Thyroid gland (tissue), 4 donors: ENCODE measurements at places on chromosomes 6 and 20. TPM values are rescaled to one million over a fixed set of nuclear protein-coding genes. Genes with fewer than 3 reads are reported as not detected.

The CST4 gene
- not detected for total RNA-seq

The HTR1E gene
- 0.33 TPM for total RNA-seq

The SOD2 gene
- 601 TPM for total RNA-seq

The NKAPL gene
- total RNA-seq: 0.67 TPM

The OLIG3 gene
- total RNA-seq: not detected

DNA sequence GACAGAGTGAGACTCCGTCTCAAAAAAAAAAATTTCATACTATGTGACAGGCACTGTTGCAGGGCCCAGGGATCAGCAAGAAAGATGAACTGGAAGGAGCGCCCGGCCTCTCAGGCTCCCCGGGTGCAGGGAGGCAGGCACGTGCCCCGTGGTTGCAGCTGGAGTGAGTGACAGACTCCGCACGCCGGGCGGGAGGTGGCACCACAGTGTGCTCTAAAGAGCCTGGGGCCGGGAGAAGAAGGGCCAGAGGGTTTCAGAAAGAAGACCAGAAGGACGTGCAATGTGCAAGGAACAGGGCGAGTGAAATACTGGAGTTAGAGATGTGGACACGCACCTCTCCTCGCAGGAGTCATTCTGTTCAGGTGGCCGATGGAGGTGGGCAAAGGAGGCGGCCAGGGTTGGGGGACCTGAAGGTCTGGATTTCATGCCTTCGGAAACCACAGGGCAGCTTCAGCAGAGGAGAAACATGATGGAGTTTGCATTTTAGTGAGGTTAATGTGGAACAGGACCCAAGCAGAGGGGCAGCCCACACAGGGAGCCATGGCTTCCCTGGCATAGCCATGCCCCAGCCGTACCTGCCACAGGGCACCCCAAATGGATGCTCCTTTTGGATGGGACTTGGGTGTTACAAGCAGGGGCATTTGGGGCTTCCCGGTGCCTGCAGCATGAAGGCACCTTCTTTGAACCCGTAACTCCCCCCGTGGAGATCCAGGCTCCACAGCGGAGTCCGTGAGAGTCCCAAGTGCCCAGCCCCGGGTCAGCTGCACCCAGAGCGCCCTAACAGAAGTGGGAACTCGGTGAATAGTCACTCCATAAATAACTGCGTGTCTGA is 226.2 kb downstream of the ERMARD start:
- H3K36me3 ChIP-seq: no peaks in the 10 kb centered on the region
- DNase-seq: no peak
- H3K27ac ChIP-seq: no peak overlapping the region
- peaks cover 1% of the 10 kb centered on the region for H3K4me1 ChIP-seq
- no peaks in the 10 kb centered on the region for H3K27me3 ChIP-seq
- no peak overlapping the region for H3K4me3 ChIP-seq

GRCh38 chr6:110524305-110524704 is 47.9 kb upstream of the SLC22A16 start:
- no peaks in the 10 kb centered on the region for H3K27me3 ChIP-seq
- no peak for DNase-seq
- H3K27ac ChIP-seq: no peak overlapping the region

DNA sequence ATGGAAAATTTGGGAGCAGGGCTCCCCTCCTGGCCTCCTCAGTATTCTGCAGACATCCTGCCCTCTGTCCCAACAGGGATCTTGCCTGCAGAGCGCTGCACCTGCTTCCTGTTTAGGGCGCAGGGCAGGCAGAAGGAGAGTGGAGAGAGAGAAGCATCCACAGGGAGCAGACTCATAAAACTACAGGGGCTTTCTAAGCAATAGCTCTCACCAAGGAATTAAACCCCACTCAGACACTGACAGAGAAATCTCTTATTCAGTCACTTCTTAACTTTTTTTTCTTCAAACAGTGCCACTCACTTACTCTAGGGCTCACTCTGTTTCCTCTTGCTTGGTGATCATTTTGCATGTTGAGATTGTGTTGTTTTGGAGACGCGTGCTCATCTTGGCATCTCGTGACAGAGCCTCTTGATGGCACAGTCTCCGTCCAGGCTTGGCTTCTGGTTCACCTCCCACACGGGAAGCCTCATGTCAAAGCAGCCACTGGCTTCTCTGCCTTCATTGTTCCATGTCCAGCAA is 153.1 kb upstream of the INSM1 start:
- DNase-seq: no peak
- H3K27ac ChIP-seq: no peak overlapping the region
